ENCODE measurements at places on chromosomes 2 and 18. TPM values are rescaled to one million over a fixed set of nuclear protein-coding genes. Genes with fewer than 3 reads are reported as not detected.
A peak's percentile ranks its signal among the peaks of the same experiment; 100 is the strongest.

SIX2 gene
- total RNA-seq: not detected

GRCh38 chr2:20516646-20517341 lies 69.9 kb downstream of the RHOB start:
- no peak for DNase-seq

DNA sequence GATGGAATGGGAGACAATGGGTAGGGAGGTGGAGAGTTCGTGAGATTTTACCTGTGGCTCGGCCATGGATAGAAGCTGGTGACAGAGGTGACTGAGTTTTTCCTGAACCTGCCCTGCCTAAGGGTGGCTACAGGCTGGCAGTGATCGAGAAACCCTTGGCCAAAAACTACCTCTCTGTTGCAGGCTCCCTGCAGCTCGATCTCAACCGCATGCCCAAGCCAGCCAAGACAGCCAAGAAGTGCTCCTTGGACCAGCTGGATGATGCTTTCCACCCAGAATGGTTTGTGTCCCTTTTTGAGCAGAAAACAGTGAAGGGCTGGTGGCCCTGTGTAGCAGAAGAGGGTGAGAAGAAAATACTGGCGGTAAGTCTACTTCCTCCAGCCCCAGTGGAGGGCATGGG lies 225.5 kb downstream of the DYSF start:
- DNase-seq: peak; percentile 3

TIMM21 gene
- 39.3 TPM for total RNA-seq

GRCh38 chr18:37873416-37873815 lies 307.8 kb upstream of the CELF4 start:
- DNase-seq: no peak

AUP1 gene
- total RNA-seq: 190 TPM

DNA sequence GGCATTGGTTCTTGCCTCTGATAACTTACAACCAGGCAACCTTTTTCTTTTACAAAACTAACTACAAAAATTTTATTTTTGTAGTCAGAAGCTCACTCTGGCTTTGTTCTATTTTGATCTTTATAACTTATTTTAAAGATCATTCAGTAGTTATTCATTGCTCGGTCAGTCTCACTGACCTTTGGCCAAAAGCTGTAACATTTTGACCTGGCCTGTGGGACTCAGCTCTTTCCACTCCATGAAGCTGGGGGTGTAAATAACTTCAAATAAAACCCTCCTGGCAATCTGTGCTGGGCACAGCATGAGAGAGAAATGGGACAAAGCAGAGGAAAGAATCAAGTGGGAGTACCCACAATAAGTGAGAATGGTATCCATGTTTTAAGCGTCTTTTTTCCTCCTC lies 380.7 kb downstream of the SETBP1 start:
- no peak for DNase-seq

GRCh38 chr2:3094999-3095958 lies 282.3 kb downstream of the EIPR1 start:
- DNase-seq: no peak

- DNase-seq: no peak
These were observed 339.5 kb upstream of the GCFC2 start for GRCh38 chr2:76050196-76050595.

GRCh38 chr2:154623819-154624218 lies 74.7 kb upstream of the KCNJ3 start:
- no peak for DNase-seq

DNA sequence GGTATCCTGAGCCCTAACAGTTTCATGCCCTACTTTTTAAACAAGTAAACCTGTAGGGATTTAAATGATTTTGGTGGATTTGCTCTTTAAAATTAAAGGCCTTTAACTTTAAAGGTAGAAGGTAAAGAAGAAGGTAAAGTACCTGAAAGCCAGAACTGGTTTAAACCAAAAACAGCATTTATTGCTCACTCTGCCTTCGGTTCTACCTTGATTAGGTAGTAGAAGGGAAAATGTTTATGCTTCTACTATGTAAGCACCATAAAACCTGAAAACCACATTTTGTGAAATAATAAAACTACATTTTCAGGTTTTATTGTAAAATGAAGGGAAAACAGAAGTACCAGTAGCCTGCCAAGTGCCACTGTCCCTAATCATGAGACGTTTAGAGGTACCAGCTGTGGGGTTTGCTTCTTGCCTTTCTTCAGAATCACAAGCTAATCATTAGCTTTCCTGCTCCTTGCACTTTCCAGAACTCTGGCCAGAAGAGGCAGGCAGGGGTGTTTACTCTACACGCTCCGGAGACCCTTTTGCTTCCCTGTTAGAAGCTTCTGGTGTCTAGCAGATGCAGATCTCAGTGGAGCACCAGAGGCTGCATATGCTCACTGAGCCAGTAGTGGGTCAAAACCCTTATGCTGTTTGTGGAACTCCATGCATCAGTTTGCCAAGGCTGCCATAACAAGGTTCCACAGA lies 33.3 kb downstream of the RPIA start:
- no peak for DNase-seq

DNA sequence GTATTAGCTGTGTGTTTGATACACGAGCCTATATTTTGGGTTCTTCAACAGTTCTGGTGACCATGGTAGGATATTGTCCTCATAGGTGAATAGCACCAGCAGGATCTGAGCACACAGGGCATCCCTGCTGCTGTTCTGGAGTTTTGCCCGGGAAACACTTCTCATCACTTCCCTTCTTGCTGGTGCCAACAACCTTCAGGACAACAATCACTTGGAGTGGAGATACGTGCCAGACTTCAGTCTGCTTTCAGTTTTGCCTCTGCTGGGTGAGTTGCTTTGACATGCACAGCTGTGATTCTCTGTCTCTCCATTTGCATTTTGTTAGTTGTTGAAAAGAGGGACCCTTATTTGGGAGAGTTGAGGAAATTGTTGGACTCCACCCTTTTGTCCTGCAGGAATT lies 1347.2 kb upstream of the DDX18 start:
- no peak for DNase-seq

FKBP1B gene
- 1.6 TPM for total RNA-seq

- no peak for DNase-seq
These were observed 104.4 kb downstream of the CTIF start for GRCh38 chr18:48643262-48643661.

SGO2 gene
- total RNA-seq: 31.0 TPM

GPBAR1 gene
- 3.0 TPM for total RNA-seq

DNA sequence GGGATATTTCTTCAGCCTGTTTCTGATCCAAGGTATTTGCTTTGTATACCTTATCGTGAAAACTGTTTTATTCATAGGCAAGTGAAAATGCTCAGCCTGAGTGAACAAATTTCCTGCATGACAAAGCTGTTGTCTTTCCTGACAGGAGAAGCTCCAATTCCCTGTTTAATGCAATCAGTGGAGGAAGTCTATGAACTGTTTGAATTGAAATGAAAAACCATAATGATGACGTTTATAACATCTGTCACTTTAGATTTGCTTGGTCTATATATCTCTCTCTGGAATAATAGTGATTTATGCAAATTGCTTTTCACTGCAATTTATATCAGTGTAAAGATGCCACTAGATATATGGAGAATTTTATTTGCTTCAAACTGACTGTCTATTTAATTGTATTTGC lies 239.4 kb upstream of the HNMT start:
- no peak for DNase-seq

DNA sequence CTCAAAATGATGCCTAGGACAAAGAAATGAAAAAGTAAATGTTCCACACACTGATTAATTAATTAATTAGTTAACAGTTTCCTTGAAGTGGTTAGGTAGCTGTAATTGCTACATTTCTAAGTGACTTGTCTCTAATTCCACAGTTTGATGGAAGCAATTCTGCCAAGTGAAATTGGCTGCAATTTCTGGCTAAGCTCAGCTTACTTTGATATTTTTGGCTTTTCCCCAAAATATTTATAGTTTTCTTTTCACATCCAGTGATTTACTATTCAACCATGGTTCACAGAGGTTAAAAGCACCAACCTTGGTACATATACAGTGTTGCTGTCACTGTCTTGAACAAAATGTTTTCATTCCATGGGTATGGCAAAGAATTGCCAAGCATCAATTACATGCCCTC lies 459.5 kb upstream of the CDH20 start:
- no peak for DNase-seq

GRCh38 chr2:144230448-144231085 lies 289.4 kb downstream of the ZEB2 start:
- no peak for DNase-seq

GRCh38 chr2:79832511-79833234 lies 319.8 kb downstream of the CTNNA2 start:
- DNase-seq: no peak

PLGLB2 gene
- 1.9 TPM for total RNA-seq

CXCR1 gene
- total RNA-seq: 0.28 TPM

INHBB gene
- not detected for total RNA-seq

- no peak for DNase-seq
These were observed 97.6 kb upstream of the MAP3K20 start for GRCh38 chr2:172978063-172978383.

DNA sequence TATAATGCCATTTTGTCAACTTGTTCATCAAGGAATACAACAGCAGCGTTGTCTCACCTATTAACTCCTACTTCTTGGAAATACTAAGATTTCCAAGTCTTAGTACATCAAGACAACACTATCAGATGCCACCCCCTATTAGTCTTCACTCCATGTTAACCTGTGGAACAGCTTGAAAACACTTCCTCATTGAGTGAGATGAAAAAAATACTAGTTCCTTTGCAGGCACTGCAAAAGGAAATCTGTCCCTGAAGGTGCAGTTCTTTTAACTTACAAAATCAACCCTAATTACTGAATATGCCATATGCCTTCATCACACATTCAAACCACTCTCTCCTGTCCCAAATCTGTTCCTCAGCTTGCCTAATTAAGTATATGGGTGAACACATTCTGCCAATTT lies 4.0 kb downstream of the CWC22 start:
- no peak for DNase-seq

DNA sequence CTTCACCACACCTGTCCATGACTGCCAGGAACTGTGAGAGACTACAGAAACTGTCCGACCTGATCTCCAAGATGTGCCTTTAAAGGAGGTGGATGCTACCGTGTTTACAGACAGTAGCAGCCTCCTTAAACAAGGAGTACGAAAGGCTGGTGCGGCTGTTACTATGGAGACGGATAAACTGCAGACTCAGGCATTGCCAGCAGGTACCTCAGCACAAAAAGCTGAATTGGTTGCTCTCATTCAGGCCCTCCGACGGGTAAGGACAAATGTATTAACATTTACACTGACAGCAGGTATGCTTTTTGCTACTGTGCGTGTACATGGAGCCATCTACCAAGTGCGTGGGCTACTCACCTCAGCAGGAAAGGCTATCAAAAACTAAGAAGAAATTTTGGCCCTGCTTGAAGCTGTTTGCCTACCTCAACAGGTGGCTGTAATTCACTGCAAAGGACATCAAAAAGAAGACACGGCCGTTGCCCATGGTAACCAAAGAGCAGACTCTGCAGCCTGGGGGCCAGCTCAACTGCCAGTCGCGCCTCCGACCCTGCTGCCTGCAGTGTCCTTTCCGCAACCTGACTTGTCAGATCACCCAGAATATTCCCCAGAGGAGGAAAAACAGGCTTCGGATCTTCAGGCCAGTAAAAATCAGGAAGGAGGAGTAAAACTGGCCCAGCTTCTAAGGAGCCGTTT lies 30.9 kb downstream of the SKA1 start:
- no peak for DNase-seq

- DNase-seq: peak; percentile 63
These were observed 506 bp downstream of the BMPR2 start for GRCh38 chr2:202376460-202377206.

- no peak for DNase-seq
These were observed 133.5 kb downstream of the QPCT start for GRCh38 chr2:37477921-37478320.

GRCh38 chr2:18433872-18434271 lies 126.6 kb downstream of the RDH14 start:
- no peak for DNase-seq

DNA sequence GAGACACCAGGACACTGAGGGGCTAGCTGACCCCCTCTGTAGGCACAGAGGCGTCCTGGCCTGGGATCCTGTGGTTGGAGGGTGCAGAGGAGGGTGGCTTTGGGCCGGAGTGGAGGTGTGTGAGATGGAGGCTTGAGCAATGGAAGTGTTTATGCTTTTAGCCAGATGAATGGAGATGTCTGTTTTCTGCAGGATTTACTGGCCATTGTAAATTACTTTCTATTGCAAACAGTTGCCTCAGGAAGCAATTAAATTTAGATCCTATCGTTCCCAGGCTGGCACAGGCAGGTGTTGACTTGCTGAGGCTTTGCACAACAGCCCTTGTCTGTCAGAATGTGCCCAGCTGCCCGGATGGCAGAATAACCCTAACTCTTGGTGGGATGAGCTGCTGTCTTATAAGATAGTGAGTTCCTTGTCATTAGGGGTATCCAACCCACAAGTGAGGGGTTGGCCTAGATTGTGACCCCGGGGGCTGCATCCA lies 1.8 kb upstream of the ARID5A start:
- DNase-seq: no peak

LAMA1 gene
- not detected for total RNA-seq

GRCh38 chr2:212912445-212913103 lies 238.8 kb downstream of the IKZF2 start:
- DNase-seq: no peak

GRCh38 chr2:167863377-167863776 lies 384.0 kb downstream of the STK39 start:
- no peak for DNase-seq

SCYGR3 gene
- total RNA-seq: not detected

PKDCC gene
- total RNA-seq: not detected

All from natural killer cell treated with Interleukin-12 subunit alpha and Interleukin-12 subunit beta and Interleukin-15 and Interleukin-18, amount 100 ng/mL, for 72 hours (primary cell).